Stimulated activated CD4-positive, alpha-beta T cell treated with anti-CD3 and anti-CD28 coated beads, Interleukin-2, amount 100 ng/mL, for 48 hours (primary cell): ENCODE measurements at places on chromosomes 1 and 21.
A peak's percentile ranks its signal among the peaks of the same experiment; 100 is the strongest.

DNA sequence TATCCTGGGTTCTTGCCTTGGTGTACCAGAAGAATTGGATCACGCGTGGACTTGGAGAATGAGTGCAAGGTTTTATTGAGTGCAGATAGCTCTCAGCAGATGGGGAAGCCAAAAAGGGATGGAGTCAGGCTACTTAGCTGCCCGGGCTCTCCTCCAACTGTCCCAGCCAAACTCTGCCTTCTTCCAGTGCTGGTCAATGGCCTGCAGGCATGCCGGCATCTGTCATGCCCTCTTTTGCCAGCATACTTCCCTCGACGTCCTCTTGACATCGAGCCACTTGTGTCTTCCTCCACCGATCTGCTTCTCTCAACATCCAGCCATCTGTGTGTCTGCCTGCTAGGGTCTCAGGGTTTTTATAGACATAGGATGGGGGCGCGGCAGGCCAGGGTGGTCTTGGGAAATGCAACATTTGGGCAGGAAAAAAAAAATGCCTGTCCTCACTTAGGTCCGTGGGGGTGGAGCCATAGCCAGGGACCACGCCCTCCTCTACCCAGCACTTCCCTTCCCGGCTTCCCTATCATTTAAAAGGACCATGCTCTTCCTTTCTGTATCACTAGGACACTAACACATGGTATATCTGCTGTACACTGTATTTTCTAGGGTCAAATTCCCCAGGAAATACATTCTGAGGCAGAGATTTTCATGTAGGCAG lies 47.0 kb upstream of the BCAR3 start:
- DNase-seq, result no peak

GRCh38 chr1:39410915-39411436 lies 80.5 kb upstream of the BMP8A start:
- peak; percentile 40 for DNase-seq

- no peak for DNase-seq
Observed at GRCh38 chr1:180185281-180185680, 30.6 kb downstream of the QSOX1 start.

- DNase-seq, result no peak
Observed at GRCh38 chr1:100184536-100184935, 6.5 kb upstream of the LRRC39 start.

GRCh38 chr1:212737559-212737958 lies 37.9 kb upstream of the BATF3 start:
- no peak for DNase-seq

- no peak for DNase-seq
Observed at GRCh38 chr21:35861661-35862060, 198.7 kb downstream of the SETD4 start.

DNA sequence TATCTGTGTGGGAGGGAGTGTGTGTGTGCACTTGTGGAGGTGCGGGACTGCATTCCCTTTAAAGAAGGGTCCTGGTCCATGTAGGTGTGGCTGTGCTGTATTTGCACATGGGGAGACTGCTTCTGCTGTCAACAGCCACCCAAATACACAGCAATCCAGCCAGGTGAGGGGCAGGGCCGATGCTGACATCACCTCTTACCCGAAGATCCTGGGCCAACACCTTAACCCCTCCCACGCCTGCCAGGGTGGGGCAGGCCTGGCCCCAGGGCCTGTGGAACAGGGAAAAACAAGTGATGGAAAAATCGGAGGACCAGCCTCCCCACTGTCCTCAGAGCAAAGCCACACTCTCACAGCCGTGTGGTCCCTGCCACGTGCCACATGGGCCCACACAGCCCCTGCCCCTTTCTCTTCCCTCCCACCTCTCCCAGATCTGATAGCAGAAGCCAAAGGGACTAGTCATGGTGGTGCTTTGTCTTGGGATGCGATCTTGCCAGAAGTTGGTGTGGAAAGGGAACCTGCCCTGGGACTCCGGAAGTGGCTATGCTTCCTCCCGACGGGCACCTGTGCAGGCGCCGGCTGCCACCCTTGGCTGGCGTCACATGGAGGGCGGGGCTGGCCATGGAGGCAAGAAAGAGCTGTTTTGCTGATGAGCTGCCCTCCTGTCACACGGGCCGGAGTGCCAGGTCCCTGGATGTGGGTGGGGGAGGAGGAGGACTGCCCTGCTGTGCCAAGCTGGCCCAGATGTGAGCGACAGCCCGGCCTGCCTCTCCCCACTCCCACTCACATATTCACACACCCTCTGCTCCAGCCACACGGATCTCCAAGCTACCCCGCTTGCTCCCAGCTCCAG lies 7.8 kb upstream of the CASZ1 start:
- DNase-seq, result no peak

GRCh38 chr1:39593386-39593785 lies 16.8 kb upstream of the PABPC4 start:
- no peak for DNase-seq

GRCh38 chr1:184407816-184408510 lies 21.1 kb downstream of the C1orf21 start:
- no peak for DNase-seq

GRCh38 chr1:28789816-28790215 lies 22.2 kb upstream of the OPRD1 start:
- no peak for DNase-seq

DNA sequence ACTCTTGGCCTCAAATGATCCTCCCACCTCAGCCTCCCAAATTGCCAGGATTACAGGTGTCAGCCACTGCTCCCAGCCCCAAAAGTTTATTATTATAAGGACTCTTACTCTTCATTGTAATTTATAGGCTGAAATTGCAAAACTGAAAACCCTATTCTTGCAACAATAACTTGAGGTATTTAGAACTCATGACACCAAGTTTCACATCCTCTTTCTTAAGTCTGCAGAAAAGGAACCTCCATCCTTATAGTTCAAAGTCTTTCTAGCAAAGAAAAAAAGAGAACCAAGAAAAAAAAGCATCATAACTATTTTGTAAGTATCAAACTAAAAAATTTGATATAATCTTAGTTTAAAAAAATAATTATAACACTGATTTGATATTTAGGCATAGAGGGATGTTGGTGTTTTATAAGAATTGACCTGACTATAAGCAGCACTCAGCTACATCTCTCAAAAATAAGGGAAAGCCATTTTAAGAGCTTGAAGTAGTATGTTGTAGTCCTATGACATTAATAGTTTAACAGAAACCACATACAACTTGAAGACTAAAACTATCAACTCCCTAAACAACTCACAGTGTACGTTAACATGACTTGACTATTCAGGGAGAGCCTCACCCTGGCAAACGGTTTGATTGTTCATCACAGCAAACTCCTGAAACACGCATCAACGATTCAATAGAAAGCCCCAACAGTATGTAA lies 122.4 kb downstream of the AKT3 start:
- no peak for DNase-seq

- DNase-seq, result no peak
Observed at GRCh38 chr1:193542690-193543089, 356.3 kb upstream of the B3GALT2 start.

- no peak for DNase-seq
Observed at GRCh38 chr1:221256773-221257172, 377.5 kb downstream of the HLX start.

DNA sequence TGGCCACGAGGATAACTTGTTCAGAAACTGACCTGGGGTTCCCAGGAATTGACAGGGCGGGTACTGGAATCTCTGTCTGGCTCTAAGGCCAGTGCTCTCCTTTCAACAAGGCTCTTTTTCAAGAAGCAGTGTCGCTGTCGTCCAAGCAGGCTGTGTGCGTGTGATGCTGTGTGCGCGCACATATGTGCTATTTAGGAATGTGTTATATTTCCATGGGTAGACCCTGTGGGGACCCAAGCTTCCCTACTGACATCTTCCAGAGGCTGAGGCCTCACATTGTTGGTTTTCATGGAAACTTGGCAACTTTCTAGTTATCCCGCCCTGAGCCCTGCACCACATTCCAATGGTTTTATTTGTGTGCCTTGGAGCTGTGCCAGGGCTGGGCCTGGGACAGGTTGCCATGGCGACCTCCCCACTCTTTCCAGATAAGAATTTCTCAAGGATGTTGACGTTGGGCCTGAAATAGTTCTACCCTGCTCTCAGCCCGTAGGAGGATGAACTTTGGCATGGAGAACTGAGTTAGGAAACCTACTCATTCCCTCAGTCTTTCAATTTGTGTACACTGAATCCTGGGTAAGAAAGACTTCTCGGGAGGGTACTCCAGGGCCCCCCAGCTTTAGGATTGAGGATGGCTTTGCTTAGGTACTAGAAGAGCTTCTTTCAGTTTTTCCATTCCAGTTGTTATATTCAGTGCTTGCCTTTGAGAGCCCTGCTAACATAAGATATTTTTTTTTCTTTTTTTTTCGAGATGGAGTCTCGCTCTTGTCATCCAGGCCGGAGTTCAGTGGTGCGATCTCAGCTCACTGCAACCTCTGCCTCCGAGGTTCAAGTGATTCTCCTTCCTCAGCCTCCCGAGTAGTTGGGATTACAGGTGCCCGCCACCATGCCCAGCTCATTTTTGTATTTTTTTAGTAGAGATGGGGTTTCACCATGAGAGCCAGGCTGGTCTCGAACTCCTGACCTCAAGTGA lies 38.8 kb upstream of the SRSF10 start:
- no peak for DNase-seq

GRCh38 chr1:199616947-199617346 lies 410.6 kb upstream of the NR5A2 start:
- DNase-seq, result no peak

DNA sequence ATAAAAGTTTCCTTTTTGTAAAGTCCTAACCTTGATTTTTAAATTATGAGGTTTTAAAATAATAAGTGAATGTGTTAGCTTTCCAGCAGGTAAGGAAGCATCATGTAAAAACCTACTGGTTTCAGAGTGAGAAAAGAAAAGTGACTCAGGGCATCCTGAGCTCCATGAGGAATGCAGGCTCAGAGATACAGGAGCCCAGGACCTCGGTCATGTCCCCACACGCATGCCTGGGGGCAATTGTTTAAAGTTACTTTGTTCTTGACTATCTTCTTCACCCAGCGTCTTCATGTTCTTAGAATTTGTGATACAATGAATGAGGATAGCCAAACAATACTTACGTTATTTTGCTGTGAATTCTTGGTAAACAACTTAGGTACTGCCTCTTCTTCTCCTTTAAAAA lies 117.4 kb upstream of the PLPPR5 start:
- no peak for DNase-seq

GRCh38 chr21:17613242-17613676 lies 558 bp upstream of the BTG3 start:
- peak; percentile 5 for DNase-seq

GRCh38 chr1:107443027-107443426 lies 302.2 kb downstream of the NTNG1 start:
- DNase-seq, result no peak

GRCh38 chr1:47511825-47512224 lies 74.0 kb downstream of the FOXD2 start:
- DNase-seq, result no peak

GRCh38 chr1:59752556-59753414 lies 62.0 kb upstream of the HOOK1 start:
- DNase-seq, result no peak

- no peak for DNase-seq
Observed at GRCh38 chr1:64875606-64876005, 90.7 kb downstream of the JAK1 start.

- DNase-seq, result no peak
Observed at GRCh38 chr1:206456577-206457370, 13.5 kb upstream of the IKBKE start.

DNA sequence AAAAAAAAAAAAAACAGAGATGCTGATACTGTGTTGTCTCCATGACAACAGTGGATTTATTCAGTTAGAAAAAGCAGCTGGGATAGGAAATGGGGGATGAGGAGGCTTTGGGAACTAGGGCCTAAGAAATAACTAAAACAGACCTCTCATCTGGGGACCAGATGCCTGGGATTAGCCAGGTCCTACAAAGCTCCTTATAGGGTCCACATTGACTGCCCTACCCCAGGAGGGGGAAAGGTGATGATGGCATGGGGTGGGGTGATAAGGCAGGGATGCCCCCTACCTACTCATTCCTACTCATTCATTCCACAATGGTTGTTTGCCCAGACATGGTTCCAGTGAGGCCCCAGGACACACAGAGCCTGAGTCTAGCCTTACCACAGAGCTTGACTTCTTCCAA lies 131.2 kb downstream of the PLXNA2 start:
- no peak for DNase-seq

DNA sequence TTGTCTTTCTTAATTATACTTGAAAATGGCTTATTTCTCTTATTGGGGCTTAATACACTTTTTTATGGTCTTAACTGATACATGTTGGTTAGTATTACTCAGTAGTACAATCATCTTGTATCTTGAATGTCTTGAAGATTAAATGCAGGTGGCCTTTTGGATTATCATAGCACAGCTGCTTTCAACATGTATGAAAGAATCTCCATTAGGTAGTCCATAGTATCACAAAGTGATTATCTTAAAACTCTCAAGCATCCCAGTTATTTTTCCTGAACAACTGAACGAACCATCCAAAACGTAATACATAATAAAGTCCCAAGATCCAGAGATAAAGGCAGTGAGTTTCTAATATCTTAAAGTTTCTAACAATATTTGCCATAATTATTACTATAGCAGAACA lies 51.7 kb upstream of the MYOCOS start:
- DNase-seq, result no peak

- no peak for DNase-seq
Observed at GRCh38 chr1:59415286-59415850, 118.5 kb downstream of the FGGY start.

GRCh38 chr1:218642033-218642948 lies 297.2 kb downstream of the TGFB2 start:
- no peak for DNase-seq

- DNase-seq, result no peak
Observed at GRCh38 chr1:13782634-13783360, 82.8 kb downstream of the PRDM2 start.

GRCh38 chr1:61338899-61339298 lies 256.5 kb downstream of the NFIA start:
- no peak for DNase-seq

DNA sequence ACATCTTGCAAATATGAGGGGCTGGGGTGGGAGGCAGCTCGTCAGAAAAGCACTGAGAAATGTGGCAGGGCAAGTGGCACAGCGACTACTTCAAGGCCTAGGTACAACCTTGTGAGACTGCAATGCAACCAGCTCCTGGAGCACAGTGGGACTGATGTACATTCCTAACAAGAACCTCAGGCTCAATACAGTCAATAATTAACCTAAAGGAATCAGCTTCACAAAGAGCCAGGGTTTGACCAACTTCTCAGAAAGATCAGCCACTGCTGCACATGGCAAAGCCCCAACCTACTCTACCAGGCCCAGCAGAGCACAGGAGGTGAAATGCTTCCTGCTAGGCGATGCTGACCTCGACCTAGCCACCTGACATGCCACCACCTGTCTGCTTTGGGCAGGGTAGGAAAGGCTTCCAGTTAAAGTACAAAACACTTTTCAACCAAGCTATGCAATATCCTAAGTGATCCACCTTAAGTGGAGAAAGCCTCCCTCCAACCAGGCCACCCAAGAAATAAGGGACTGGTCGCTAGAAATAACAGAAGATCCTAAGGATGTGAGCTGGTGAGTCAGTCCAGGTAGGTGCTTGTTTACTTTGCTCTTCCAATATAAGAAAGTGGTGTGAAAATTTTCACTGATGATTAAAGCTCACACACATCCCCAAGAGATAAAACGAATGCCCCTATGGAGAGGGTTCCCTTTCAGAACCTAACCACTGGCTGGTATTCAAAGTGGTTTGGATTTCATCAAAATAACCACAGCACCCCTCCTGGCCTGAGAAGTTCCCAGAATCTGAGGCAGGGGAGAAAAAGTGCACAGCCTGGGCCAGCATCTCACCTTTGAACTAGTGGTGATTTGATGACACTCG lies 2.1 kb downstream of the RIPK4 start:
- DNase-seq, result no peak

- no peak for DNase-seq
Observed at GRCh38 chr1:12056331-12056841, 6.7 kb upstream of the TNFRSF8 start.

- no peak for DNase-seq
Observed at GRCh38 chr1:53398576-53399365, 60.4 kb upstream of the DMRTB1 start.
